ENCODE measurements at places on chromosomes 13 and 19.

GRCh38 chr19:17180997-17181702 is 34.0 kb upstream of the USE1 start:
- DNase-seq: no peak

GRCh38 chr13:46995874-46996273 is 99.0 kb upstream of the HTR2A start:
- DNase-seq: no peak

DNA sequence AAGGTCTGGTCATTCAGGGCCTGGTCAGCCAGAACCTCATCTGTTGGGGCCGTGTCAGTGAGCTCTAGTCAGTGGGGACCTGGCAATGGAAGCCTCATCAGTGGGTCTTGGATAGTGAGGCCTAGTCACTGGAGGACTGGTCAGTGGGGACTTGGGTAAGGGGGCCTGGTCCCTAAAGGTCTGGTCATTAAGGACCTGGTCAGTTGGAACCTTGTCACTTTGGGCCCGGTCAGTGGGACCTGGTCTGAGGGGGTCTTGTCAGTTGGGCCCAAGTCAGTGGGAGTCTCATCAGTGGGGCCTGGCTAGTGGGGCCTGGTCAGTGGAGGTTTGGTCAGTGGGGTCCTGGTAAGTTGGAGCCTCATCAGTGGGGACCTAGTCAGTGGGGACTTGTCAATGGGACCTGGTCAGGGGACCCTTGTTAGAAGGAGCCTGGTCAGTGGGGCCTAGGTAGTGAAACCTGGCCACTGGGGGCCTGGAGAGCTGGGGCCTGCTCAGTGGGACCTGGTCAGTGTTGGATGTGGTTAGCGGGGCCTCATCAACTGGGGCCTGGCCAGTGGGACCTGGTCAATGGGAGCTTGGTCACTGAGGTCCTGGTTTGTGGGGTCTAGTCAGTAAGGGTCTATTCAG is 43.7 kb upstream of the TPM4 start:
- DNase-seq: no peak

- DNase-seq: no peak
Observed at GRCh38 chr19:2982983-2983350, 5.6 kb downstream of the TLE6 start.

- DNase-seq: no peak
Observed at GRCh38 chr19:40862333-40862732, 12.1 kb upstream of the CYP2A6 start.

DNA sequence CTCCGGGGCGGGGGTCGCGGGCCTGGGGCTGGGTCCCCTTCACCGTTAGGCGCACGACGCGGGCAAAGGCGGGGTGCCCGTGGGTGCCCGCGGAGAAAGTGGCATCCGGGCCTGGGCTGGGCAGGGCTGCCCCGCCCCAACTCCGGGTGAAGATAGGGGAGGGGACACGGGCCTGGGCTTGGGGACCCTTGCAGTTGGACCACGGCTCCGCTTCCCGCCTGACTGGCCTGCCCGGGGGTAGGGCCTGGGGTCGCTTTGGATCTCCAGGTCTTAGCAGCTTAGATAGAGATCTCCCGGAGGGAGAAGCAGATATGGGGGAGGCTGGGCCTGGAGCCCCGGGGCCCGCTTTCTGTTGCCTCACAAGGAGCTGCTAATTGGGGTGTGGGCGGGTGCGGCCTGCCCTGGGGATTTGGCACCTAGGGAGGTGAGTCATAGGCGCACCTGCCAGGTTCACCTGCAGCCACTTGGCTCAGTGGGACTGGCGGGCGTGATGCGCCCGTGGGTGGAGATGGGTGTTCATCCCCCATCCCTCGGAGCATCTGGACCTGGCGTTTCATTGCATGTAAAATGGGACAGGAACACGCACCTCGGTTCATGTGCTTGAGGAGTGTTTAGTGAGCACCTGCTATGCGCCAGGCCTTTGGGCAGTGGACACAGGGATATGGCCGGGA is 585 bp downstream of the MAP1S start:
- DNase-seq: no peak

Data from HS-5 (cell line).